ENCODE measurements at places on chromosomes 6 and 20.

GRCh38 chr20:21325296-21325695 is 22.2 kb downstream of the XRN2 start:
- DNase-seq, result no peak

GRCh38 chr6:99348288-99349170 is 945 bp downstream of the FAXC start:
- DNase-seq, result no peak

DNA sequence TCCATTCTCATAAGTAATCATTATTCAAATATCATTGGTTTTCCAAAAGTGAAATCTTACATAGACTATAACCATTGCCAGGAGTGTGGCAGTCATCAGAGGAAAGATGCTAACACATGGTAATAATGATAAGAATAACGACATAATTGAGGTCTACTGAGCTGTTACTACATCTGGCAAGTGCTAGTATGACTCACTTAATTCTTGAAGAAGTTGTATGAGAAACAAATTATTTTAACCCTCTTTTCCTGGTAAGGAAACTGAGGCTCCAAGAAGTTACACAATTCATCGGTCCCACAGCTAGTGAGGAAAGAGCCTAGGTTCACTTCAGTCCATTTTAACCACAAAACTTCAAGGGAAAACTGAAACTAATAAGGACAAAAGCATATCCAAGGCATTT is 335.6 kb upstream of the BTBD3 start:
- DNase-seq, result peak; percentile 16

- no peak for DNase-seq
Observed at GRCh38 chr20:25856256-25856884, 159.7 kb upstream of the ZNF337 start.

GRCh38 chr20:55615818-55616217 is 389.5 kb downstream of the CBLN4 start:
- no peak for DNase-seq

Data from fibroblast of skin of scalp (primary cell).